ENCODE measurements at places on chromosomes 16 and 17. TPM values are rescaled to one million over a fixed set of nuclear protein-coding genes. Genes with fewer than 3 reads are reported as not detected.

Gene PRM1
- not detected for total RNA-seq

Gene CA5A
- not detected for total RNA-seq

Gene PABPN1L
- total RNA-seq, result 0.38 TPM

Gene NOG
- total RNA-seq, result 10.2 TPM

Gene MYO15A
- total RNA-seq, result 1.4 TPM
